ENCODE measurements at places on chromosomes 7 and 10. TPM values are rescaled to one million over a fixed set of nuclear protein-coding genes. Genes with fewer than 3 reads are reported as not detected.

DNA sequence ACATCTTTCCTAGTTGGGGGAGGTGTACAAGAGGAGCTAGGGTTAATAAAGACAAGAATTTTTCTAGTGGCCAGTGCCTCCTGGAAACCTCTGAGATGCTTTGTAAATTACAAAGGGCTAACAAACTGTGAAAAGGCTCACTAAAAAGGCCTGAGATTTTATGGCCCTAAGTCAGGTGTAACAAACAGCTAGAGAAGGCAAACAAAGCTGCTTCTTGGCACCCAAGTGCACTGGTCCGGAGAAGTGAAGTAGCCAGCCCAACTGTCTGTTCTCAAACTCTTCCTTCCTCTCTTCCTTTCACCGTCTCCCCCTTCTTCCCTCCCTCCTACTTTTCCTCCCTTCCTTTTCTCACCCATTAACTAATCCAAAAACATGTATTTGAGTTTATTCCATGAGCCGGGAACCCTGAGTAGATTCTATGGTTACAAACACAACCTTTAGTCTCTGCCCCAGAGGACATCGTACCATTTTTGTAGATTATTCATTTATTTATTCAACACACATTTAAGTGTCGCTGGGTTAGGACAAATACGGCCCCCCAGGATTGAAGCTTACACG, 143.4 kb upstream of the PCGF5 start:
- no peak for DNase-seq

DNA sequence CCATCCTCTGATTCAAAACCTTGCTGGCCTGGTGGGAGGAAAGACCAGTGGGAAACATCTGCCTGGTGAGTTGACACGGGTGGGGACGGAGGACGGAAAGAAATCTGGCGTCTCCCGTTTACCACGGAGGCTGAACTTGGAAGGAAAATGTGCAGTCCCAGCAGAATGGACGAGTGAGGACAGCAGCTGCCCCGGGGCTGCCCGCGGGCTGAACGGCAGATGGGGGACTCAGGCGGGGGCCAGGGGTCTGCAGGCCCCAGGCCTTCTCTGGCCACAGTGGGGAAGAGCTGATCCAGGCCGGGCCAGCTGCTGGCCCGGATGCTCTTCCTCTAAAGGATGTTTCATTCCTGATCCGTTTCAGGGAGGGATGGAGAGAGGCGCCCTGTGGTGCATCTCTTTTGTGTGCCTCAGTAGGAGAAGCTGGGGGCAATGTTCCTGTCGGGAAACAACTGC, 147.5 kb upstream of the CHST15 start:
- no peak for DNase-seq

DNA sequence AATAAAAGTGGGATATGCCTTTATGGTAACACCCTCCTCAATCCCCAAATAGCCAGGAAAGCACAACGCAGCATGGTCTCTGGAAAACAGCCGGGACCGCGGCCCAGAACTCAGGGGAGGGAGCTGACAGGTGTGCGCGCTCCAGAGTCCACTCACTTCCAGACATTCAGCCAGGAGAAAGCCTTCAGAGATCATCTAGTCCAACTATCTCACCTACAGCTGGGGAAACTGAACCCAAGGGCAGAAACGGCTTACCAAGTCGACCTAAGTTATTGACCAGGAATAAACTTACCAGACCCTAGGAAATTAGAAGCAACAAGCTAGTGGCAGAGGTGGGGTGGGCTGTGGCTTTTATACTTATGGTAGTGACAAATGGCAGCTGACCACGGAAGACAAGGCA, 16.4 kb downstream of the GSDME start:
- no peak for DNase-seq

DNA sequence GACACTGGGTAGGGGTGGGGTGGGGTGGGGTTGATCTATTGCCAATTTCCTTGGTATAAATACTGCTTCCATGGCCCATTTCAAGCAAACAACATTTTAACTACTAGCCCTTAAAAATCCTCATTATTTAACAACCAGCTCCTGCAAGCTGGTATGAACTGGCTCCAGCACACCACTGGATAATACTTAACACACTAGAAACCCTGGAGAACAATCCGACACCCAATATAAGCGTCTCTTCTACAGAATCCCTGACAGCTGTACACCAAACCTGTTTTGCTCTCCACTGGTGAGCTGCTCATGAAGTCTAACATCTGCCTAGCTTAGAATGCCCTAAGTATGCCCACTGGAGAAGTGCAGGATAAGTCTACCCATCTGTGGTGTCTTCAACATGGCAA, 116.8 kb downstream of the HIPK2 start:
- DNase-seq: no peak

CALML3 gene
- polyA plus RNA-seq: not detected

OR2A42 gene
- polyA plus RNA-seq: 0.98 TPM

DNA sequence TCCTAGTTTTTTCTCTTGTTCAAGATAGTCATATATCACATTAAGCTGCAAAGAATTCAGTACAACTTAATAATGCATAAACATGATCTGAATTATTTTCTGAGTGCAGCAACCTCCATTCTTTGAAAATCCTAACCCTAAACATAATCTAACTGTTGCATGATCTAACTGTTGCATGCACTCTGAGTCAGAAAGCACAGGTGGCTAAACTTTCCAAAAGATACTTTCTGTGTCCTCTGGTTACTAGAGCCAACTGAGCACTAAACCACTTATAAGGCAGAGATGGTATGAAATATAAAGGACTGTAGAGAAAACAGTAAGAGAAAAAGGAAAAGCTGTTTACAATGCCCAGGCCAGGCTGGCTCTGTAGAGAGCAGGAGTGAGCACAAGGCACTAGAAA, 23.0 kb upstream of the FAM133B start:
- DNase-seq: no peak

- no peak for DNase-seq
Measured at GRCh38 chr10:19656420-19657042, 159.7 kb upstream of the PLXDC2 start.

DNA sequence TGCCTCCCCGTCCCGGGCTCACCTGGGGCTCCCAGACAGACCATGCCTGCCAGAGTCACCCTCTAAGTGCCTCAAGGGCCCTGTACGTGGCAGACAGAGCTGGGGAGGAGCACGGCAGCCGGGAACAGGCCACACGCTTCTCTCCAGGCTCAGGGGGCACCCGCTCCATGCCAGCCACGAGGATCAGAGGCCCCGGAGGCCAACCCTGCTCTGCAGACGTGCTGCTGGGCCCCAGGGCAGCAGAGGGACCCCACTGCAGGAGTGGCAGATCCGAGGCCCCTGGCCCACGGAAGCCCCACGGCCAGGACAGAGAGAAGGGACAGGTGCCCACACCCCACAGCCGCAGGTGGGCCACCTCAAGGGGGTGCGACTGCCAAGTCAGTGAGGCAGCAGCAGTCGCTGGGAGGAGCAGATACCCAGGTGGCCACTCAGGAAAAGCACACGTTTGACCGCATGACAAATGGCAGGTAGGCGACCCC, 58.4 kb upstream of the TNRC18 start:
- no peak for DNase-seq

- no peak for DNase-seq
Measured at GRCh38 chr7:130877236-130877990, 143.4 kb upstream of the KLF14 start.

GRCh38 chr7:112877691-112878460, 87.7 kb upstream of the TMEM168 start:
- no peak for DNase-seq

CCDC3 gene
- polyA plus RNA-seq: 10.9 TPM

DNA sequence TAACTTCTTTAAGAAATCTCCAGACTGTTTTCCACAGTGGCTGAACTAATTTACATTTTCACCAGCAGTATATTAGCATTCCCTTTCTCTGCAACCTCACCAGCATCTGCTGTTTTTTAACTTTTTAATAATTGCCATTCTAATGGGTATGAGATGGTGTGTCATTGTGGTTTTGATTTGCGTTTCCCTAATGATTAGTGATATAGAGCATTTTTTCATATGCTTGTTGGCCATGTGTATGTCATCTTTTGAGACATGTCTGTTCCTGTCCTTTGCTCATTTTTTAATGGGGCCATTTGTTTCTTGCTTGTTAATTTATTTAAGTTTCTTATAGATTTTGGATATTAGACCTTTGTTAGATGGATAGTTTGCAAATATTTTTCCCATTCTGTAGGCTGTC, 68.8 kb downstream of the SLC39A12 start:
- no peak for DNase-seq

PIP gene
- polyA plus RNA-seq: not detected

GRCh38 chr7:4033996-4034395, 648.1 kb upstream of the FOXK1 start:
- no peak for DNase-seq

DNA sequence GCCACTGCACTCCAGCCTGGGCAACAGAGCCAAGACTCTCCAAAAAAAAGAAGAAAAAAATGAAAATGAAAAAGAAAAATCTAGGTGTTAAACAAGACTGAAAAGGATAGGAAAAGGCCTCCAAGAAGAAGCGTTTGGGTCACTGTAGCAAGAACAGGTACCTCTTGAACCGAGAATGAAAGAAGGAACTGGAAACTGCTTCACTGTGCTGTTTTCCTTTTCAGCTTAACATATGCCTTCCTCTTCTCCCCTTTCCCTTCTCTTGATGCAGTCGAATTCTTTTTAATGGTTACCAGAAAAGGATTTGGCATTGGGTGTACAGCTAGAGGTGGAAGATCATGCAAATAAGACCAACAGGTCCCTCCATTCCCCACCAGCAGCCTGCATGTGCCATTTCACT, 28.1 kb downstream of the LRRC4 start:
- no peak for DNase-seq

SLC26A4 gene
- polyA plus RNA-seq: 5.7 TPM

DNA sequence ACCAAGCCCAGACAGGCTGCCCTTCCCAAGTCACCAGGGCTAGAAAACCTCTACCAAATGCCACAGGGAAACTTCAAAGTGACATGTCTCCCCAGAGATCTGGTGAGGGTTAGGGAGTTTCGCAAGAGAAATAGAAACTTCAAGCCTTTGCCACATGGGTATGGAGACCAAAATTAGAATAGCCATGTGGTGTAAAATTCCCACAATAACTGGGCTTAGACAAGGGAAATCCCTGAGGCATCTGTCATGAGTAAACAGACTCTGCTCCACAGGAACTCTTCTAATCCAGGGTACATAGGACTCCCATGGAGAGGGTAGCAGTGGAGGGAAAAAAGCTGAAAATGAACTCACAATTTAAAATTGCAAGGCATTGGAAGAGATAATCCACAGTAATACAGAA, 14.3 kb downstream of the ADAM12 start:
- no peak for DNase-seq

DNA sequence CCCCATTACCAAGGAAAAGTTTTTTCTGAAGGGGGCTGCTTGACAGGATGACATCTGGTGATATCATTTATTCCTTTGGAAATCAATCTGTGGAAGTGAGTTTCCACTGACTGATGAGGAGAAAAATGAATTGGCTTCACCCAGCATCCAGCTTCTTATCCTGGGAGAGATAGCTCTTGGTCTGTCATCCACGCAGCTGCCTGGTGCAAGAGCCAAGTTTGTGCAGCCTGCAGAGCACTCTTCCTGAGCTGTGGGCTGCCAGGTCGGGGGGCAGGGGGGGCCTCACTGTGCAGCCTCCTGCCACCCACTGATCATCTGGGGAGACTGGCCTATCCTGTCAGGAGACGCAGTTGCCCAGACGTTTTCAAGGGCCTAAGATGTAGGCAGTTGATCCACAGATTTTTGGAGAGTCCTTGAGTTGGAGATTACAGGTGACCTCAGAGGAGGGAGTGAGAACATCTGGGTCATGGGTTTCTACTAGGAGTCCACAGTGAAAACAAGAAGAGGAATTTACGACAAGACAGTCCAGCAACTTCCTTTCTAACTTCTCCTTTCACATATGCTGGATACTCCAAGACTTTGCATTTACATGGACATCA, 75.4 kb downstream of the EGFR start:
- no peak for DNase-seq

AKR1D1 gene
- 0.13 TPM for polyA plus RNA-seq

- DNase-seq: no peak
Measured at GRCh38 chr10:101230183-101230917, 1.1 kb upstream of the LBX1 start.

DNA sequence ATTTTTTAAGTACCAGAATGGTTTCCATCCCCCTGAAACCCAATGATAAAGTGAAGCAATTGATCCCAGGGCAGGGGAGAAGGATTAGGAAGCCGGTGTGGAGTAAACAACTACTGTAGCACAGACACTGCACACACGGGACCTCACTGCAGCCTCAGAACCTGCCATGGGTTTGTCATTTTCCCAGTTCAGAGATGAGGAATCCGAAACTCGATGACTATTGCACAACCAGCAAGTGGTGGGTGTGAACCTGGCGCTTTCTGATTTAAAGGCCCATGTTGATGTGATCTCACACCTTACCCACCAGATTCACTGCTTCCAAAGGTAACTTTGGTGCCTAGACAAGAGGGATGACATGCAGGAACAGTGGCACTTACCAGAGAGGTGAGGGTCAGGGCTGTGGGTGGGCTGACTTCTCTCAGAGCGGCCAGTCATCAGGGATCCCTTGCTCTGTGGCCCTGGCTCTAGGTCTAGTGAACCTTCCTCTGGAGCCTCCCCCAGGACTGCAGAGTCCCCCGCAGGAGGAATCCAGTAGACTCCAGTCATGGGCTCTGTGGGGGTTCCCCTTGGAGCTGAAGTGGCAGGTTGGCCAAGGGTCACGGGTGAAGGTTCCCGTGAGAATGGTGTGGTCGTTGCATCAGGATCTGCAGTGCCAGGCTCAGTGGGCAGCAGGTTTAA, 62.8 kb downstream of the PKD1L1 start:
- no peak for DNase-seq

MCMBP gene
- polyA plus RNA-seq: 65.4 TPM

- no peak for DNase-seq
Measured at GRCh38 chr7:70114806-70115205, 516.5 kb downstream of the AUTS2 start.

DNA sequence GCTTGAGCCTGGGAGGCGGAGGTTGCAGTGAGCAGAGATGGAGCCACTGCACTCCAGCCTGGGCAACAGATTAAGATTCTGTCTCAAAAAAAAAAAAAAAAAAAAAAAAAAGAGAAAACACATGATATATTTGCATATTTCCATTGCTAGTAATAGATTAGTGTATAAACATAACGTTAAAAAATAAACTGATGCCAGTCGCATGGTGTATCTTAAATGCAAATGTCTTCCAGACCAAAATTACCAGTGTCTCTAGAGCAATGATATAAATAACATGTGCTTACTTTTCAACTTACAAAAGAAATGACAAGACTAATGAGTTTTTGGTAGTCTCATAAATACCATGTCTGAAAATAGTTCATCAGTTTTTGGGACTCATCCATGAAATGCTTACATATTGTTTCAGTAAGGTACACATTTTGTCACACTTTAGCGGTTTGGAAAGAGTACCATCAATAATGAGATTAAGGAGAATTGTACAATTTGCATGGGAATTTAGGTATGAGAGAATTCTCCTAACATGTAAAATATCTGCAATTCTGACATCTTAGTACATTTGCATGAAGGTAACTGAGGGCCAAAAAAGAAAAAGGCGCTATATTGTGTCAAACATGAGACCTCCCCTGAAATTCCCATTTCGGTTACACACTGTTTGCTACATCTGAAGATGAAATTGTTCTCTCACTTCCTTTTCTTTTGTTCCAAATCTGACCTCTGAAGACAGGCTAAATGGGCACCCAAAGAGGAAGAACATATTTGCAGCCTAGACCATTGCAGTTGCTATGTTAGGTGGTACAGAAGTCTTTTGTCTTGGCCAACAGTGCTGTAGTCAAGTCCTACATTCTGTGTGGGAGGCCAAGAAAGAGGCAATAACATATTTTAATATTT, 51.5 kb upstream of the PIP4K2A start:
- no peak for DNase-seq

GSTO2 gene
- 43.2 TPM for polyA plus RNA-seq

NXPH1 gene
- 0.12 TPM for polyA plus RNA-seq
